Natural killer cell treated with Interleukin-12 subunit alpha and Interleukin-12 subunit beta and Interleukin-15 and Interleukin-18, amount 100 ng/mL, for 72 hours (primary cell): ENCODE measurements at places on chromosomes 3 and 15. TPM values are rescaled to one million over a fixed set of nuclear protein-coding genes. Genes with fewer than 3 reads are reported as not detected.

The HRH1 gene
- total RNA-seq: not detected

The CD96 gene
- total RNA-seq: 168 TPM

The EFHB gene
- not detected for total RNA-seq

The EXD1 gene
- total RNA-seq: not detected

The GOLGA6A gene
- not detected for total RNA-seq

The CHRD gene
- not detected for total RNA-seq

The MUSTN1 gene
- total RNA-seq: not detected

The DCBLD2 gene
- 1.6 TPM for total RNA-seq

The SLC12A1 gene
- total RNA-seq: not detected

GRCh38 chr3:33915796-33916546 lies 117.5 kb downstream of the PDCD6IP start:
- H3K27me3 ChIP-seq: peaks cover 3% of the 10 kb centered on the region
- no peak overlapping the region for H3K4me3 ChIP-seq
- peaks cover 17% of the 10 kb centered on the region for H3K4me1 ChIP-seq
- DNase-seq: no peak
- H3K27ac ChIP-seq: no peak overlapping the region
- no peaks in the 10 kb centered on the region for H3K36me3 ChIP-seq

- H3K4me1 ChIP-seq: no peaks in the 10 kb centered on the region
- no peaks in the 10 kb centered on the region for H3K36me3 ChIP-seq
- H3K27me3 ChIP-seq: peaks cover 12% of the 10 kb centered on the region
- DNase-seq: no peak
- no peak overlapping the region for H3K27ac ChIP-seq
Measured at GRCh38 chr15:81880833-81881232, 165.0 kb downstream of the MEX3B start.

DNA sequence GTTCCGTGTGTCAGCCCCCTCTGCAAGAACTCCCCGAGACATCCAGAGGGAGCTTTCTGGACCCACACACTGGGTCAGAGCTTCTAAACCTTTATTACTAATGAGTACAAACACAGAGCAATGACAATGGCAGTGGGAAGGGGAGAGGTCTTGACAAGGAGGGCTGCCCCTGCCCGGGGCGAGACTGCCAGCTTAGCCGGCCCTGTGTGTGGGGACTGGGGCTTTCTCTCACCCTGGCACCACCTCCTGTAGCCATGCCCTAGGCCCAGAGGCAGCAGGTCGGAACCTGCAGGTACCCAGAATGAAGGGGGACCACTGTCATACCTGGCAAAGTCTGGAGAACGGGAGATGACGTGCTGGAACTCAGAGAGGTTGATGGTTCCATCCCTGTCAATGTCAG lies 3.1 kb downstream of the CIB1 start:
- DNase-seq: no peak
- H3K27me3 ChIP-seq: no peaks in the 10 kb centered on the region
- H3K27ac ChIP-seq: peak overlapping the region; percentile 94
- H3K4me1 ChIP-seq: peaks cover 29% of the 10 kb centered on the region

- H3K4me3 ChIP-seq: no peak overlapping the region
- no peak for DNase-seq
- peaks cover 17% of the 10 kb centered on the region for H3K4me1 ChIP-seq
- H3K36me3 ChIP-seq: no peaks in the 10 kb centered on the region
- no peak overlapping the region for H3K27ac ChIP-seq
- H3K27me3 ChIP-seq: no peaks in the 10 kb centered on the region
Measured at GRCh38 chr3:38004415-38005075, 14.0 kb downstream of the VILL start.

GRCh38 chr15:38954090-38954489 lies 389.5 kb upstream of the RASGRP1 start:
- no peaks in the 10 kb centered on the region for H3K4me1 ChIP-seq
- no peak for DNase-seq
- H3K4me3 ChIP-seq: no peak overlapping the region
- H3K36me3 ChIP-seq: no peaks in the 10 kb centered on the region
- H3K27ac ChIP-seq: no peak overlapping the region

DNA sequence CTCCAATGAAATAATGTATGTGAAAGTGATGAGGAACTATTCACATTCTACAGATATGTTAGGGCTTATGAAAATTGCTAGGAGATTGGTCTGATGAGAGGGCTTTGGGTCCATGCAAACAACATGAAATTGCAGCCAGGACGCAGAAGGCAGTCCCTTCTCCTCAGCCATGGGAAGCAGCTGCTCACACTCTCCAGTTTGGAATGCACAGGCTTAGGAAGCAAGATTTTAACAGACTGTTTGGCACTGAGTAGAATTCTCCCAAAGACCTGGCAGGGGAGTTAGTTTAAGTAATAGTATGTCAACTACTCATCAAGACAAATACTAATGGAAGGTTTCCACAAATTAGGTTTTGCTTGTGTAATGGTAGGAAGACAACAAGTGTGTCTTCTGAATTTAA lies 500.7 kb upstream of the ARRDC4 start:
- H3K4me3 ChIP-seq: no peak overlapping the region
- no peaks in the 10 kb centered on the region for H3K4me1 ChIP-seq
- H3K36me3 ChIP-seq: no peaks in the 10 kb centered on the region
- no peaks in the 10 kb centered on the region for H3K27me3 ChIP-seq
- DNase-seq: no peak

DNA sequence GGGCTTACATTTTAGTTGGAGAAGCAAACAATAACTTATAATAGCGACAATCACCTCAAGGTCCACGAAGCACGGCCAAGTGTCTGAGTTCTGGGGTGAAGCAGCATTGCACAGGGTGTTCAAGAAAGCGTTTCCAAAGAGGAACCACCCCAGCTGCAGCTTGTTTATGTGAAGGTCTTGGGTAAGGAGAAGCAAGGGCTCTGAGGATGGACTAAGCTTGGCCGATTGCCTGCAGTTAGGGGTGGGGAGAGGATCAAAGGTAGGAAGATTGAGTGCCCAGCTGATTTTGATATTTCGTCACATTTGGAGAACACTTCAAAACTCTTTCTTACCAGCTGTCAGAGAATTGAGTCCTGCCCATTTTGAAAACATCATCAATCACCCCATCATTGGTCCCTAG lies 321.6 kb upstream of the DNAJC19 start:
- H3K4me1 ChIP-seq: no peaks in the 10 kb centered on the region
- H3K27ac ChIP-seq: no peak overlapping the region
- no peak for DNase-seq
- no peak overlapping the region for H3K4me3 ChIP-seq

- no peaks in the 10 kb centered on the region for H3K27me3 ChIP-seq
- H3K4me3 ChIP-seq: no peak overlapping the region
- peaks cover 5% of the 10 kb centered on the region for H3K4me1 ChIP-seq
Measured at GRCh38 chr15:57098896-57099295, 180.5 kb downstream of the TCF12 start.

GRCh38 chr3:22861426-22861825 lies 341.7 kb upstream of the UBE2E2 start:
- no peak for DNase-seq
- no peak overlapping the region for H3K4me3 ChIP-seq
- no peak overlapping the region for H3K27ac ChIP-seq

- DNase-seq: no peak
- no peaks in the 10 kb centered on the region for H3K36me3 ChIP-seq
- H3K27me3 ChIP-seq: peaks cover 24% of the 10 kb centered on the region
- no peaks in the 10 kb centered on the region for H3K4me1 ChIP-seq
Measured at GRCh38 chr3:72282918-72283317, 498.0 kb upstream of the PROK2 start.

DNA sequence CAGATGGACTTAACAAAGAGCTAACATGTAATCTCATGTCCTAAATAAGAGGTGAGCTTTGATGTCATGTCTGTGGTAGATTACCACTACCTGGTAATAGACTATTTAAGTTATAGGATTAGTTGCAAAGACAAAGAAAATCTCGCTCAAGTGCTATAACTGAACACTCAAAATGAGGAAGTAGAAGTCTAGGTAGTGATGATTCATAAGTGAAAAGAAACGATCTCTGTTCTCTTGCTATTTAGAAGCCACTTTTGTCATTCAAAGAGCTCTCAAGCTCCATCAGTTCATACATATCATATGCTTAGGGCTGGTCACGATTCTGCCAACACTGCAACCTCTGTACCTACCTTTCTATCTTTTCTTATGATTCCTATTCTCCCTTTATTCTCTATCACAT lies 110.9 kb downstream of the EDEM1 start:
- H3K4me1 ChIP-seq: peaks cover 23% of the 10 kb centered on the region
- H3K27ac ChIP-seq: no peak overlapping the region
- no peak for DNase-seq
- H3K27me3 ChIP-seq: peaks cover 4% of the 10 kb centered on the region

GRCh38 chr3:125436921-125437320 lies 61.8 kb upstream of the ZNF148 start:
- H3K27me3 ChIP-seq: no peaks in the 10 kb centered on the region
- peaks cover 6% of the 10 kb centered on the region for H3K4me1 ChIP-seq
- DNase-seq: no peak
- no peak overlapping the region for H3K4me3 ChIP-seq
- H3K36me3 ChIP-seq: no peaks in the 10 kb centered on the region

DNA sequence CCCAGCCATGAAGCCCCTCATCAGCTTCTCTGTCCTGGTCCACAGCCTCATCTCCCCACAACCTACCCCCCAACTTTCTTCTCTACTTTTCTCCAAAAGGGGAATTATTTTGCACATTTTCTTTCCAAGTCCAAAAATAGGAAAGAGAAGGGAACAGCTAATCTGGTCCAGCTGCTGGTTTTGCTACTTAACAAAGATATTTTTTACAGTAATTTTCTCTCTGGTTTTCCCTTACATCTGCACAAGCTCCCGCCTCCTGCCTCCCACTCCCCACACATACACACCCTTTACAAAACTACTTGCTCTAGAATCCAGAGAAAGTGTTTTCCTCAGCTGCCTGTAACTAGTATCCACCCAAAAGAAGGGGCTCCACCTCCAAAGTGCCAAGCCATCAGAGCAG lies 177.2 kb downstream of the POLR2M start:
- H3K4me3 ChIP-seq: no peak overlapping the region
- H3K27ac ChIP-seq: no peak overlapping the region
- DNase-seq: no peak
- H3K36me3 ChIP-seq: no peaks in the 10 kb centered on the region
- no peaks in the 10 kb centered on the region for H3K4me1 ChIP-seq

DNA sequence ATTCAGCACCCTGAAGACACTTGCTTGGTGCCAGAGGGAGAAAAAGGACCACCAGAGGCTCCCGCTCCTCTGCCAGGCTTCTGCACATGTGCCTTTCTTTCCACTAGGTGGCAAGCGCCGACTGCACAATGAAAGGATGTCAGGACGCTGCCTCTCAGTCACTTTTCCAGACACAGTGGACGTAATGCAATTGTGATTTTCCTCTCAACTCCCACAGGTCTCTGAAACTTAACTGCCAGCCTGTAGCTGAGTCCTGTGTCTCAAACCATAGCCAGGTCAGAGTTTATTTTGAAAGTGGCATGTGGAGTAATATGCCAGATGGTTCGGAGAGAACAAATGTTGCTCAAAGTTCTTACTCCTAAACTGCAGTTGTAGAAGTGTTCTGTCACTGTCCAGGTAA lies 162.9 kb downstream of the ITPR1 start:
- DNase-seq: no peak
- H3K36me3 ChIP-seq: no peaks in the 10 kb centered on the region
- no peaks in the 10 kb centered on the region for H3K27me3 ChIP-seq
- peak overlapping the region; percentile 14 for H3K27ac ChIP-seq

GRCh38 chr15:101193806-101194545 lies 57.9 kb downstream of the CHSY1 start:
- no peaks in the 10 kb centered on the region for H3K27me3 ChIP-seq
- H3K36me3 ChIP-seq: no peaks in the 10 kb centered on the region
- peaks cover 67% of the 10 kb centered on the region for H3K4me1 ChIP-seq
- H3K4me3 ChIP-seq: peak overlapping the region; percentile 25
